CD4-positive, alpha-beta T cell treated with Interleukin-17A for 4 hours (primary cell): ENCODE measurements at places on chromosomes 16 and 17.
A peak's percentile ranks its signal among the peaks of the same experiment; 100 is the strongest.

DNA sequence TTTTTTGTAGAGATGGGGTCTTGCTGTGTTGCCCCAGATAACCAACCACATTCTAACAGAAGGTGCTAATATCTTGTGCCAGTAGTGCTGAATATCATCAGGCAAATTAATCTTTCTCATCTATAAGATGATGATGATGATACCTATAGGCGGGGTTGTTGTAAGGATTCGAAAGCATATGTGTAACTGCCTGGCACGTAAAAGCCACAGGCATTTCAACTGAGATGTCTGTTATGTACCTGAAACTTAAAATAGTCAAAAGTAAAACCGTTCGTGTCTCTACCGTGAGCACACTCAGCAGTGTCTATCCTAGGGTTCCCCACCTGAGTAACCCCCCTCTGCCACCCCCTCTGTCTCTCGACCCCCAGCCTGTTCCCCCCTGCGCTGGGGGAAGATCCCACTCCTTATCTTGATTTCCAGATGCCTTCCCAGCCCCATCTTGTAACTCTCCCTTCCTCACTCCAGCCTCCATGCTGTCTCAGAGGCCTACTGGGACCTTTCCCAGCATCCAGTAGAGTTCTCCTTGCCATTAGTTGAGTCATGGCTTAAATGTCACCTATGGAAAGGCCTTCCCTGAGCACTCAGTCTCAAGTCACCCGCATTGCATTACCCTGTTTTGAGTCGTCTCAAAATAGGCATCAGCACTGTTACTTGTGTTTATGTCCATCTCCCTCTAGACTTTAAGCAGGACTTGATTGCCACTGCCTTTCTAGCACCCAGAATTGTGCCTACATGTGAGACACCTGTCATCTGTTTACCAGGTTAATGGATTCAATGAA, 34.1 kb downstream of the CDRT15 start:
- no peak for DNase-seq

DNA sequence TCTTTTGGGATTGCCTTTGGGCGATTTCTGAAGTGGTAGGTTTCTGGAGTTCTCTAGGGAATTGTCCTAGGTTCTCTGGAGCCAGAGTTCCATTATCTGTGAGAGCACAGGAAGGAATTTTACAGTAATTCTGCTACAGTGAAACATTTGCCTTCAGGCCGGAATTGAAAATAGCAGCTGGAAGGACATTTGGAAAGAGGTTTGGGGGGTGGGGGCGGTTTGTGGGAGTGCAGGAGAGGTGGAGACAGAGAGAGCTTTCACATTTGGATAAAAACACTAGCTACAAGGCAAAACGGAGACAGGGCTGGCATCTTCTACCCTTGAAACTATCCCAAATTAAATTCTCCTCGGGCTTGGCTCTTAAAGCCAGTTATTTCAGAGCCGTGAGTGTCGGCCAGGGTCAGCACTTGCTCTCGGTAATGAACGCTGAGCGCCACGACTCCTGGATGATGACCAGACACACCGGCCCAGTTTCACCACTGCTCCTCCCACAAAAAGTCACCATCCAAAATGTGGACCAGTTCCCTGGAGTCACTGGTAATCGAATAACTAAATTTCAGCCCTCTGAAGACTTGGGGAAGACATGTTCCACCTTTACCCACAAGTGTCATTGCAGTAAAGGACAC, 67.7 kb upstream of the TANC2 start:
- DNase-seq, result no peak

GRCh38 chr17:59155439-59156177, at the start of gene PRR11:
TSS of gene PRR11 (plus strand) at chr17:59155746. CDS start at chr17:59169753, 14,007 bp downstream.
- peak; percentile 89 for DNase-seq

- DNase-seq, result no peak
Measured at GRCh38 chr17:42457107-42457792, 1.4 kb upstream of the ATP6V0A1 start.

- no peak for DNase-seq
Measured at GRCh38 chr17:66480802-66481201, 178.4 kb downstream of the PRKCA start.

- peak; percentile 19 for DNase-seq
Measured at GRCh38 chr17:60102632-60103096, 23.9 kb upstream of the HEATR6 start.

DNA sequence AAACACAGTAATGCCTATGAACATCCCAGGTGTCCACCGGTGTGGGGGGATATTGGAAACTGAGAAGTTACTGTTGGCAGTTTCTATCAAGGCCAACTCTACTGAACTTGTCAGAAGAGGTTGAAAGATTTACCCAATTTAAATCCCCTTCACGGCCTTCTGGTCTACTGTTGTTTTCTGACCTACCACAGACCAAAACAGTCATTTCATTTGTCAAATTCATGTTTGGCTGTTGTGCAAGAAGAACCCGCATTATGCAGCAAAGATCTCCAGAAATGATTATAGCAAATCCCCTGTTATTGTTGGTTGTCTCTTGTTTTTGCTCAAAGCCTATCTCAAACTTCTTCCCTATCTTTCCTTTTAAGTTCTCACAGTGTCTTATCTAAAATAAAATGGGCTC, 73.1 kb upstream of the MAF start:
- no peak for DNase-seq

GRCh38 chr16:89925596-89926079, 2.5 kb downstream of the TUBB3 start:
- peak; percentile 2 for DNase-seq

DNA sequence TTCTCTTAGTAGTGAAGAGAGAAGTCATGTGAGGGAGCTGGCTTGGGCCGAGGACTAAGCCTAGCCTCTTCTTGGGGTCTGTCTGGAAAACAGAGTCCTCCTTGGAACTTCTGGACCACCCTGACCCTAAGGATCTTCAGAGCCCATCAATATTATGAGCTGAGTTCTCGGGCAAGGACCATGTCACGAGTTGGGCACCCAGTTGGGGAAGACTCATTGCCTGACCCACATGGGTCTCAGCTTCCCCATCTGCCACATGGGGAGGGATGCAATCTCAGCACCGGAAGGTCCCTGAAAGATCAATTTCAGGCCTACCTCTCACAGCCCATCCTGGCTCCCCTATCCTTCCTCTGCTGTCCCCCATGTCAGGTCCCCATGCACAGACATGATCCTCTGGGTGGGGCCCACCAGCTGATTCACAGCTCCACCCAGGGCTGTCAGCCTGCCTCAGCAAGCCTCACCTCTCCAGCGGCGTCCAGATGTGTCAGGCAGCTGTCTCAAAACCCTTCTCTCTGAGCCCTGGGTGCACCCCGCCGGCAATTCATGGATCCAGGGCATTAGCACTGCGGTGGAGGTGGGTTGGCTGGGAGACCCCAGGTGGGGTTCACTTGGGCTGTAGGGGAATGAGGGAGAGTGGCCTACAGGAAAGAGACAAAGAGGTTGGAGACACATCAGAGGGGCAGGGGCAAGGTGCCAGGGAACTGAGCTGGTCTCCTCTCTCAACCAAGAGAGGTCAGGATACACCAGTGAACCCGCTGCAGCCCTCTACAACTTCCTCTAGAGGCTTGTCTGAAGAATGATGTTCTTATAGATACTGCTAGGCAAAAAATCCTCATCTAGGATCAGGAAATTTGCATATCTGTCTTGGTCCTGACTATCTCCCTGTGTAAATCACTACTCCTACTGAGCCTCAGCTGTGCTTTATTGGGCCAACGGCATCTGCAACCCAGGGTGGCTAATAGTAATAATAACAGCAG, 1.8 kb downstream of the NLRP1 start:
- peak; percentile 35 for DNase-seq

DNA sequence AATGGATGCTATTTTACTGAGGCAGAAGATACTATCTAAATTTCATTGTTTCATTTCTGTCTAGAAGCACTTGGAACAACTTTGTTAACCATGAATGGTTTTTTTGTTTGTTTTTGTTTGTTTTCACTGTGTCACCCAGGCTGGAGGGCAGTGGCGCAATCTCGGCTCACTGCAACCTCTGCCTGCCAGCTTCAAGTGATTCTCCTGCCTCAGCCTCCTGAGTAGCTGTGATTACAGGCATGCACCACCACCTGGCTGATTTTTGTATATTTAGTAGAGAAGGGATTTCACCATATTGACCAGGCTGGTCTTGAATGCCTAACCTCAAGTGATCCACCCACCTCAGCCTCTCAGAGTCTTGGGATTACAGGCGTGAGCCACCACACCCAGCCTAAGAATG, 40.5 kb downstream of the ABHD15 start:
- no peak for DNase-seq

- no peak for DNase-seq
Measured at GRCh38 chr16:78094166-78094565, 5.3 kb upstream of the WWOX start.

GRCh38 chr16:56475201-56475600, 23.8 kb downstream of the OGFOD1 start:
- DNase-seq, result no peak

DNA sequence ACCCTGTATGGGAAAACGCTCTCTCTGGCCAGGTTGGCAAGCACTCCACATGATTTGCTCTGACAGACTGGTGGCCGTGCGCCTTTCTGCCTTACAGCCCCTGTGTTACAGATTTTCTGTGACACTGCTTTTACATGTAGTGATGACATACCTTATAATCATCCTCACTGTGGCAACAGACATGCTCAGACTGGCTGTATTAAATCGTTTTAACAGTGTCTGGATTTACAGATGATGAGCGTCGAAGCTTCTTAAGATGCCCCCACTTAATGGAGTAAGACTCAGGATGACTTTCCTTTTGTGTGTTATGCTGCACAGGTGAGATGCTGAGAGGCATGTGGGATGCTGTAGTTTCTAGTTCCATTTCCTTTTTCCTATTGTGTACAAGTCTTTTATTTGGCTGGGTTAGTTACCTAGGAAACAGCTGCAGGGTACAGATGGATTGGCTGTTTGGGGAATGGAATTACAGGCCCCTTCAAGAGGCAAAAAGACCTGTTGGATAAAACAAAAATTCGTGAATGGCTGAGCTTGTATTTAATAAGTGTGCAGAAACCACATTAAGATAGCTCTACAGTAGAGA, 20.9 kb upstream of the VWA3A start:
- DNase-seq, result no peak

- peak; percentile 43 for DNase-seq
Measured at GRCh38 chr17:55735731-55736405, 13.2 kb upstream of the TMEM100 start.

DNA sequence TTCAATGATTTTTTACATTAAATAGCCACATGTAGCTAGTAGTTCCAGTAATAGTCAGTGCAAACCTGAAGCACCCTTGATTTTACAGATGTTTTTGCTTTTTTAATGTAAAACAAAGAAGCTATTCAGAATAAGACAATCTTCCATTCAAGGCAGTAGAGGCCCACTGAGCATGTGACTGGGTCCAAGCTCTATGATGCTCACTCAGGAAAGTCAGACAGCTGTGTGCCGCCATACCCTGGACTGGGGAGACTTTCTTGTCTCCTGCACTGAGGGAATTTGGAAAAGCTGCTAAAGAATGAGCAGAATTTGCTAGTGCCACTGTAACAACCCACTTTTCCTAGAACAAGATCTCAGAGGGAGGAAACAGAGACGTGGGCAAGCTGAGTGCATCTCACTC, 11.5 kb downstream of the CENPN start:
- DNase-seq, result no peak

GRCh38 chr16:86215233-86215978, 294.9 kb upstream of the FOXF1 start:
- no peak for DNase-seq

DNA sequence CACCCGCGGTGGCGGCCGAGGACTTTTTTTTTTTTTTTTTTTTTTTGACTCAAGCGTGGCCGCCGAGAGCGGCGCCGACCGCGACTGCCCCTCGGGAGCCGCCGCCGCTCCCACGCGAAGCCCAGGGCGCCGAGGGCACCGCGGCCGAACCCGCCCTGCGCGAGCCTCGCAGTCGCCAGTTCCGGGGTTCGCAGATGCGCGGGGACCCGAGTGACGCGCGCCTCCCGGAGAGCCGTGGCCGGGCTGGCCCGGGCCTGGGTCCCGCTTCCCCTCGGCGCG, 1.1 kb downstream of the METRNL start:
- DNase-seq, result no peak

- DNase-seq, result no peak
Measured at GRCh38 chr17:1144162-1144561, 35.6 kb downstream of the ABR start.

- no peak for DNase-seq
Measured at GRCh38 chr16:78704416-78704815, 605.0 kb downstream of the WWOX start.

- no peak for DNase-seq
Measured at GRCh38 chr16:70402916-70403659, 35.8 kb downstream of the ST3GAL2 start.

- no peak for DNase-seq
Measured at GRCh38 chr17:77167472-77168306, 26.9 kb downstream of the SEC14L1 start.

DNA sequence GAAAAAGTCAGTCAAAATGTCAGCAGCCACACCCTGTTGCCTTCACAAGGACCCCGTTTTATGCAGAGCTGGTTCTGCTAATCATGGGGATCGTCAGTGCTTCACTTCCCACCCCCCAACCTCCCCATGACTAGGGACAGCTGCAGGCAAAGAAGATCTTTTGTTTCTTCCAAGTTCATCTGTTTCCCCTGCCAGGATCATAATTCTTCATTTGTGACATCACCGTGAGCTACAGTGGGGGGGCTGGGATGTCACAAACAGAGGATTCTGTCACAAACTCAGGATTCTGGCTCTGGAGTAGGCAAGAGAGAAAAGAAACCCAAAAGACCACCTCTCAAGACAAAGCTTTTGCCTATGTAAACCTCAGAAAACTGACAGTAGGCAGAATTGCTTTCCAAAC, 24.7 kb downstream of the DNAJC7 start:
- DNase-seq, result no peak

- no peak for DNase-seq
Measured at GRCh38 chr17:79622776-79623175, 11.9 kb upstream of the RBFOX3 start.

DNA sequence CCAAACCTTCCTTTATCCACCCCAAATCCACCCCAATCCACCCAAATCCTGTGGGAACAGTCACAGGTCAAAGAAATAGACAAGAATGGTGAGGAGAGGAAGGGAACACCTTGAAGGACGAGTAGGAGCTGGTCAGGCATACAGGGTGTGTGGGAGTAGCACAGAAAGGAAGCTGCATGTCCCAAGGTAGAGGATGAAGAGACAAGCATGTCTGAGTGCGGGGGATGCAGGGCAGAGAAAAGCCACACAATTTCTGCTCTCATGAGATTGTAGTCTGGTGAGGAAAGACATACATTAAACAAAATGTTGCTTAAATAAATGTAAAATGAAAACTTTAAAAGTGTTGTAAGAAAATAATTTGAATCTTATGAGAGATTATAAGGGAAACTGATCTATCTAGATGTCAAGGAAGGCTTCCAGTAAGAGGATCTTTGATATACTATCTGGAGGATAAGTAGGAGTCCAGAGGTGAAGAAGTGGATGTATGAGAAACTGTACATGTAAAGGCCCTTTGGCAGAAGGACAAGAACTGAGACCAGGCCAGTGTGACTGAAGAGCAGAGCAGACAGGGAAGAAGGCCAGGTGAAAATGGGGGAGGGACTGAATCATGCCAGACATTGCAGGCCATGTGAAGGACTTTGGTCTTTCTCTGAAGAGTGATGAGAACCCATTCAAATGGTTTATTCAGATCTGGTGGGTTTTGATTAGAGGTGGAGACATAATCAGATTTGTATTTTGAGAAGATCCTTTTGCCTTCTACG, 18.6 kb downstream of the TMEM98 start:
- DNase-seq, result no peak

GRCh38 chr17:14203388-14203787, 33.3 kb downstream of the CDRT15 start:
- peak; percentile 60 for DNase-seq

GRCh38 chr16:24552705-24553246, 13.4 kb downstream of the RBBP6 start:
- DNase-seq, result no peak

- no peak for DNase-seq
Measured at GRCh38 chr17:28567604-28568003, 3.7 kb downstream of the PIGS start.
